Activated T-helper 17 cell treated with anti-CD3 and anti-CD28 coated beads, Interleukin-2, amount 50 U/mL, for 72 hours (primary cell): ENCODE measurements at places on chromosomes 7 and 10.

GRCh38 chr7:92002720-92003119 is 62.1 kb downstream of the AKAP9 start:
- ATAC-seq = no peak

DNA sequence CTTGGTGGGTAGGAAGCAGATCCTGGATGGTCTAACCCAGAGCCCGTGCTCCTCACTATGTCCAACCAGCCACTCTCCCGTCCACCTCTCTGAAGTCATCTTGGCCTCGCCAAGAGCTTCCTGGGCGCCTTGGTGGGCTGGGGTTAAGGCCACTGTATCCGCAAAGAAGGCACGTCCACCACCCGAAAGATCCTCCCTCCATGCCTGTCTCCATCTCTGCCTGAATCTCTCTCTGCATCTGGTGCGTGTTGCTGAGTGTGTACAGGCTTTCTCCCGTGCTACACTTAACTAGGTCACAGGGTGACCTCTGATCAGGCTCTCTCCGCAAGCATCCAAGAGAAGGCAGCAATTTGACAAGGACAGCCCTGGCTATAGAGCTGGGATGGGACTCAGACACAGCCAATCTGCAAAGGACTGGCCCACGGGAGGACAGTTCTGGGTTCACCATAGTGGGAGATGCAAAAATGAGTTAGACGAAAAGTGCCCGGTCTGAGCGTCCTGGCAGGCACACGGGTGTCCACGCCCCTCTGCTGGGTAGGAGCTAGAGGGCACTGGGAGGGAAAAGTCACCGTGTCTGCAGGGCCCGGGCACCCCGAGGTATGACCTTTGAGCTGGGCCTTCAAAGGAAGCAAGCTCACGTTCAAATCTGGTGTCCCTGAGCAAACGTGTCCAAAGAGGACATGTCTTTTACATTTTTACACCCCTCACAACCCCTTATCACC is 9.4 kb upstream of the RFC2 start:
- ATAC-seq = no peak

GRCh38 chr10:35889971-35890675 is 248.0 kb upstream of the FZD8 start:
- no peak for ATAC-seq

DNA sequence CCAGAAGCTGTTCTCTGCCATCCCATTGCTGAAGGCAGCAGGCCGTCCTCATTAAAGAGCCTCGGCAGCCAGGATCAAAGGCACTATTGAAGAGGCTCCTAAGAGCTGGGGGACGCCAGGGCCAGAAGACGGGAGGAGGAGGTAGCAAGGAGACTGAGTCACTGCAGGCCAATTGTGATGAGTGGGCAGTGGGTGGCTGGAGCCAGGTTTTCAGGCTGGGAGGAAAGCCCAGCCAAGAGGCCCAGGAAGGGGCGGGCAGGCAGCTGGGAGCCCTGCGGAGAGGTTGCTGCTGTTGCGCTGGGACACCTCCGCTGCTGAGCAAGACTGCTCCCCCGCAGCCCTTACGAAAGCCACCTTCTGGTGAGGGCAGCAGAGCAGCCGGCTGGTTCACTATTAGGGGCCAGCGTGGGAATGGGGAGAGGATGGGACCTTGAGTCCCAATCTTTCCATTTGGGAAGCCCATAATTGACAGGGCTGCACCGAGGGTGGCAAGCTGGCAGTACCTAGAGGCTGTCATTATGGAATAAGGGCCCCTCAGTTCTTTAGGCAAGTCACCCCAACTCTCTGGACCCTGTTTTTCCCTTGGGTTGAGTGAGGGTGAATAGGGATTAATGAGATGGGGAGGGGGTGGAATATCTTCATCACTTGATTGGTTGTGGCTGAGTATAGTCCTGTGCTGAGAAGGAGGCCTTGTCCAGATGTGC is 48.4 kb downstream of the UNC5B start:
- ATAC-seq = no peak

DNA sequence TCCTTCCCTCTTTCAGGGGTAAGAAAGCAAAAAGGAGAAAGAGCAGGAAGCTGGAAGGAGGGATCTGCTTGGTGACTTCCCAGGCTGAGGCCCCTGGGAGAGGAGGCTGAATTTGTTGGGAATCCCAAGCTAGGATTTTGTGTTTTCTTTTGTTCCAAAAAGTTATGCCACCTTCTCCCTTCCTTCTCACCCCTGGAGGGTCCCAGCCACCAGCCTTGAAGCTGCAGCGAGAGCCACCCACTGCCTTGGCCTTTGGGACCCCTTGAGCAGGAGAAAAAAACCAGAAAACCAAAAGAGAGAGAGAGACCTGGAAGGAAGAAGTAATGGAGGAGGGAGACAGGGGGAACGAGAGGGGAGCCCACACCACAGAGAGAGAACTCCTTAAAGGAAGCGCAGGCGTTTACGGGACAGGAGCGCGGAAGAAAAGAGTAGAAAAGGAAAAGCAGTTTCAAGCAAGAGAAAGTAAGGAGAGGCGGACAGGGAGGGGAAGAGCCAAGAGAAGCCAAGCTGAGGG is 7.2 kb downstream of the VAX1 start:
- ATAC-seq = no peak
